ENCODE measurements at places on chromosomes 7 and 10. TPM values are rescaled to one million over a fixed set of nuclear protein-coding genes. Genes with fewer than 3 reads are reported as not detected.
A peak's percentile ranks its signal among the peaks of the same experiment; 100 is the strongest.

The CHST15 gene
- 16.7 TPM for total RNA-seq

The CTAGE8 gene
- total RNA-seq, result not detected

The IDI2 gene
- total RNA-seq, result not detected

The AFAP1L2 gene
- total RNA-seq, result 4.6 TPM

DNA sequence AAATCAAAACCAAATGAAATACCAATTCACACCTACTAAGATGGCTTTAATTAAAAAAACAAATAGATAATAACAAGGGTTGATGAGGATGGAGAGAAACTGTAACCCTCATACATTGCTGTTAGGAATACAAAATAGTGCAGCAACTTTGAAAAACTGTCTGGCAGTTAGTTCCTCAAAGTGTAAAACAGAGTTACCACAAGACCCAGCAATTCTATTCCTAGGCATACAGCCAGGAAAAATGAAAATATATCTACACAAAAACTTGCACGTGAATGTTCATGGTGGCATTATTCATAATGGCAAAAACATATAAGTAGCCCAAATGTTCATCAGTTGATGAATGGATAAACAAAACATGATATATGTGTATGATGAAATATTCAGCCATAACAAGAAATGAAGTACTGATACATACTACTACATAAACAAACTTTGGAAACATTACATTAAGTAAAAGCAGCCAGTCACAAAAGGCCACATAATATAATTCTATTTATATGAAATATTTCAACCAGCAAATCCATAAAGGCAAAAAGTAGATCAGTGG, 83.5 kb downstream of the BRAF start:
- no peak for DNase-seq

GRCh38 chr7:72313906-72314305, 98.2 kb downstream of the CALN1 start:
- no peak for DNase-seq

DNA sequence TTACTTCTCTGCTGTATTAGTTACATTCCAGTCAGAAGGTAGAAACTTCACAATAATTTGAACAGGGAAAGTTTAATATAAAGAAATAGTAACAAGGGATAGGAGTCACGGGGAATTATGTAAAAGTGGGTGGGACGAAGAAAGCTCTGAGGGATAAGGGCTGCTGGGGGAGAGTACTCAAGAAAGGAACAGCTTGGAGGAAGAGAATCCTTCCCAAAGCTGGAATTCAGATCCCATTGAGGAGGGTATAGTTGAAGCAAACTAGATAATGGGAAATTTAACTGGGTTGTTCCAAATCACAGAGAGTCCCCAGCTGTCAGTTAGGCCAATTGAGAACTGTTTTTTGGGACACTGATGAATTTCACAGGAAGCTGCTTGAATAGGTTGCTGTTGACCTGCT, 53.2 kb upstream of the MACC1 start:
- no peak for DNase-seq

DNA sequence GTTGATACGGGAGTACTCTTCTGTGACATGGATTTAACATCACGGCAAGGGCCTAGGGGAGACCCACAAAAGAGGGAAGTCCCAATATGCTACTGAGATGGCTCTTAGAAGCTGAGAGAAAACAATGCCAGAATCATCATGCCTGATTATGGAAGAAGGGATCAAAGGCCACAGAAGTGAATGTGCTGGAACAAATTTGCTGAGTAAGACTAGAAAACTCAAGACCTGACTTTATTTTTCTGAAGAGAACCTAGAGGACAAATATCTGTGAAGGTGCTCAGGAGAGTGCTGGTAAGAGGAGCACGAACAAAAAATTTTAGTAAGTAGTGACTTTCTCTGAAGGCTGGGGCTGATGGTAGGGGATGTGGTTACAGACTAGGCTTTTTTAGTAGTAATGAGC, 277.0 kb downstream of the ZEB1 start:
- no peak for DNase-seq

- DNase-seq, result peak; percentile 34
Observed at GRCh38 chr7:24812305-24812945, 55.2 kb upstream of the GSDME start.

- DNase-seq, result no peak
Observed at GRCh38 chr7:17422966-17423365, 124.5 kb downstream of the AHR start.

All from heart right ventricle (tissue), 16 donors.